AG04449 (cell line): ENCODE measurements at places on chromosomes 2 and 18.

DNA sequence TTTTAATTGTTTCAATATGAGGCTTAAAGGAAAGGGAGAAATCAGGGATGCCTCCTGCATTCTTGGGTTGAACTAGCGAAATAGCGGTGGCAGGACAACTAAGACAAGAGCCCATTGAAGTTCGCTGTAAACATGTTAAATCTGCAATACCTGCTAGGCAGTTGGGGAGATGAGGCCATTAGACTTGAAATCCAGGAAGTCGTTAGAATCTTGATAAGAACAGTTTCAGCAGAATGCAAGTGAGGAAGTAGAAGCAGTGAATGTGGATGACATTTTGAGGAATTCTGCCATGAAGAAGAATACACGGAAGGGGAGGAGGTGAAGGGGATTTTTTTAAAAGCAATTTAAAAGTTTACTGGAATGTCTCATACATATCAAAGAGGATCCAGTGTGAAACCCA, 109.7 kb downstream of the LPIN1 start:
- no peak for DNase-seq

GRCh38 chr2:134073023-134073422, 180.8 kb upstream of the MGAT5 start:
- no peak for DNase-seq

DNA sequence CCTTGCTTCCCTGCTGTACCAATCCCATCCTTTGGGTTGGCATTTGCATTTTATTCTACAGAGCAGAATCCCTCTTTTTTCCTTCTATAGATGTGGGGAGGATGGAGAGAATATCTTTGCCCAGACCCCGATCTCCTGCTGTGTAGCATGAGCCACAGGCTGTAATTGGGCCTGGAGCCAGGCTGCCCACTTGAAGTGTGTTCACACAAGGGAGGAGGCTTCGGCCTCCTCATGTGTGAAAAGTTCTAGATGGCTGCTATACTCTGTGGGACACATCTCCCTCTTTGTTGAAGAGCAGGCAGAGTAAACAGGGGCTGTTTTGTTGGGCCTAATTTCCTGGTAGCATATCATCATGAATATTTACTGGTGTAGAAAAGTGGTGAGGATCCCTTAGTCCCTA, 126.3 kb downstream of the XRCC5 start:
- DNase-seq, result no peak

GRCh38 chr2:236693531-236693930, 123.9 kb downstream of the ACKR3 start:
- DNase-seq, result no peak

- DNase-seq, result no peak
These were observed 22.3 kb upstream of the RAB10 start for GRCh38 chr2:26011609-26011989.

DNA sequence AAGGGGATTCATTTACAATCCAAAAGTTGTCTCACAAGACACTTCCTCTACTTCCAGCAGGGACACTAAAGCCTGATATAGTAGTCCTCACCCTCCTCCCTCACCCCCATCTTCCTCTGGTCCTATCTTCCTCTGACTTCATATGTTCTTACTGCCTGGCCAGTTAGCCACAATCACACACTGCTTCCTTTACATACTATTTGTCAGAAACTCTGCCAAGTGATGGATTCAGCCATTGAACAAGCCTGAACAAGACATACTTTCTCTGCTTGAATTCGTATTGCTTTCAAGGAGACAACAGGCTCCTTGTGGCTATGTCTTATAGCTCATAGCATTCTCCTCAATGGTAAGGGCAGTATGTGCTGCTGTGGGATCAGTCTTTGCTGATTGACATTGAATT, 672.2 kb downstream of the BCL11A start:
- DNase-seq, result no peak

DNA sequence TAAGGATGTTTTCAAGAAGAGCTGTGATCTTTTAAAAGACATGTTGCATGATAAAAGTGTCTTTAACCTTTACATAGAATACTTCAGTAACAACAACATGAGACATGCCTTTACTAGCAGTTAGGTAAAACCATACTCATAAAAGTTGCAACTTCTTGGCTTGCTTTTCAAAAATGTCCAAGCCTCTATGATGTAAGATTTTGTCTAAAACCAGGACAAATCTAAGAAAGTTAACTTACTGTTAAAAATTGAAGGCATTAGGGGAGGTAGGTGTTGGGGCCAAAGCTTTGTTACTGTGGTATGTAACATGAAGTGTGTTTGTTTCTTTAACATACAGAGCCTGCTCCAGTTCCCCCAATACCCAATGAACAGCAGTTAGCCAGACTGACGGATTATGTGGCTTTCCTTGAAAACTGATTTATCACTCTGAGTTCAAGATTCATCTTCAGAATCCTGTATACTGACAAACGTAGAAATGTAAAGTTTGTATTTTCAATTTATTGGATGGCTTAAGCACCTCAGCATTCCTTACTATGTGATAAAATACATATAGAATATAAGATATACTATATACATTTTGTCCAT, 11.7 kb downstream of the COPS8 start:
- DNase-seq, result no peak
